Left kidney (tissue), 8 donors: ENCODE measurements at places on chromosomes 12 and 14. TPM values are rescaled to one million over a fixed set of nuclear protein-coding genes. Genes with fewer than 3 reads are reported as not detected.

Gene GUCY2C
- polyA plus RNA-seq, result 1.1 TPM

Gene BCL2L14
- polyA plus RNA-seq, result 0.67 TPM

Gene LRFN5
- polyA plus RNA-seq, result 13.4 TPM

Gene KLHDC1
- polyA plus RNA-seq, result 7.5 TPM

Gene ENO2
- 14.8 TPM for polyA plus RNA-seq

Gene TMCC3
- 42.9 TPM for polyA plus RNA-seq

Gene KRT73
- polyA plus RNA-seq, result not detected

Gene PLEK2
- polyA plus RNA-seq, result 1.2 TPM

Gene KLRC3
- polyA plus RNA-seq, result 0.27 TPM

Gene DERA
- polyA plus RNA-seq, result 49.9 TPM

Gene LUM
- 31.5 TPM for polyA plus RNA-seq

Gene RPGRIP1
- 0.58 TPM for polyA plus RNA-seq

Gene STYK1
- polyA plus RNA-seq, result 0.83 TPM

Gene PRIMA1
- 1.5 TPM for polyA plus RNA-seq

Gene GPX2
- polyA plus RNA-seq, result 1.1 TPM

Gene BHLHE41
- polyA plus RNA-seq, result 2.2 TPM

Gene PZP
- 0.55 TPM for polyA plus RNA-seq

Gene C12orf54
- 0.60 TPM for polyA plus RNA-seq

Gene SLC4A8
- polyA plus RNA-seq, result 6.2 TPM

Gene HNF1A
- polyA plus RNA-seq, result 14.5 TPM

Gene EGLN3
- polyA plus RNA-seq, result 19.8 TPM

Gene FAM181A
- not detected for polyA plus RNA-seq

Gene CCT2
- polyA plus RNA-seq, result 288 TPM

Gene TMEM121
- 2.8 TPM for polyA plus RNA-seq

Gene CYP27B1
- 2.0 TPM for polyA plus RNA-seq

Gene PROX2
- polyA plus RNA-seq, result 4.3 TPM

Gene ZDHHC22
- 0.57 TPM for polyA plus RNA-seq

Gene FOXA1
- polyA plus RNA-seq, result 3.2 TPM
